NCI-H2227 treated with DMSO at 0.1 percent for 48 hours (cell line): ENCODE measurements at places on chromosomes 4 and X.

GRCh38 chr4:175413561-175413960 lies 398.5 kb downstream of the GPM6A start:
- no peak for DNase-seq

DNA sequence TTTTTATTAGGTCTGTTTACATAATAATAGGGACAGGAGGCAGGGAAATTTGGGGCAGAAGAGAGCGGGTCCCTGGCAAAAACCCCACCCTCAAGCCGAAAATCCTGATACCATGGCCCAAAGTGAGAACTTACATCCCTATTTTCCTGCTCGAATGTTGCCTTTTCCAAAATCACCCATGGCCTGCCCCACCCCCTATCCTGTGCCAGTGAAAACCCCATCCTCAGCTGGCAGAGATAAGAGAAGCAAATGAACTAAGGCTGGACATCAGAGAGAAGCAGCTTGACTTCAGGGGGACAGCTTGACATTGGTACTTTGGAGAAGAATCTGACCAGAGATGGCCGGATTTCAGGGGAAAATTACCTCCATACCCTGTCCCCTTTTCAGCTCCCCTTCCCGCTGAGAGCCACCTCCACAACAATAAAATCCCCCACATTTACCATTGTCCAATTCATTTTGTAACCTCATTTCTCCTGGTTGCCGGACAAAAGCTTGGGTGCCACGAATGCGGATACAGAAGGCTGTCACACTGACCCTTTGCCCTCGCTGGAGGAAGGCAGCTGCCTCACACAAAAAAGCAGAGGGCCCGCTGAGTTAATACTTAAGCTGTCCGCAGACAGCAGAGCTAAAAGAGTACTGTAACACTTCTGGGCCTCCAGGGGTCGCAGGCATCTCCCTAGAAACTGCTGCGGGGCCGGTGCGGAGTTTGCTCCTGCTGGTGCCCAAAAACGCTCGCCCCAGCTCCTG lies 196.2 kb downstream of the SNCA start:
- no peak for DNase-seq

DNA sequence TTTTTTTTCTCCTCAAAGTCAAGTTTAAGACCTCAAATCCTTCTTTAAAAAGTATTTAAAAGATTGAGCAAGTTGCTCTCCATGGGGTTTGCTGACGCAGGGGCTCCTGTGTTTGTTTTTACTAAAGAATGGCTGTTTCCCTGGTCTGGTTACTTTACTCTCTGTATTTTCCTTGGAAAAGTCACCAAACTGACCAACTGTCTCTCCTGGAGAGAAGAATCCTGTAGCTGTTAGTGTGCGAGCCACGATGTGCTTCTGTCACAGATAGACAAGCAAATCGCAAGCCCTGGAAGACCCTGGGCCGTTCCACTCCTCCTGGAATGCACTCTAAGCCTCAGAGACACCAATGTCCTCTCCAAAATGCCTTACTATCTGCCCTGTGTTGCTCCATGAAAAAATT lies 212.1 kb downstream of the CHIC2 start:
- DNase-seq: no peak

DNA sequence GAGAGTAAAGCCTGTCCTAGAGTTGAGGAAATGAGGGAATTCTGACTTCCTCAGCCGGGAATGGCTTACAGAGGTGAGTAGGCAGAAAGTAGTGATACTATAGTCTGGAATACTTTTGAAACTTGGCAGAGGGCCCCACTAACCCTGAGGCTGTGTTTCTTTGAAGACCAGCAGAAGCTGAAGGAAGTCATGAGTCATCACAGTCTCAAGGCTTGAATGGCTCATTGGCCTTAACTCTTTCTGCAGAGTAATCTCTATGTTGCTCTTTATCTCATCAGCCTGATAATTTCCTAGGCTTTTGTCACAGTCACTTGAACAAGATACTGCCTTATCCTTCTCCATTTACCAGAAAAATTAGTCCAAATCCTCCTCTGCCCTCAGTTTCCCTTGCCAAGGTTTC lies 80.8 kb downstream of the ANKRD50 start:
- DNase-seq: no peak

DNA sequence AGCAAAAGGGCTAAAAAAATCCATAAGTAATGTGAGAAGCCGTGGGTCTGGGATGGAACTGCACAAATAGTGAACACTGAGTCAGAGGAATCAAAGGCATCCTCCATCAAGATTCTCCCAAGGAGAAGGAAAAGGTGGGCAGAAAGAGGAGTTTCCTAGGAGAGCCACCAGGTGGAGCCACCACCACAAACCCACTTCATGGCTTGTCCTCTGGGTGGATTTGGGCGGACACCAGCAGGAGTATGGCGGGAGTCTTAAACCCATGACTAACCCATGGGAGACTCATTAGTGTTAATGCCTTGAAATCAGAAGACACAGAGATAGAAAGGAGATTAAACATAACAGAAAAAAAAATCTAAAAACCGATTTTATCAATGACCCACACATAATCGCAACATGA lies 147.7 kb downstream of the SH3KBP1 start:
- peak; percentile 12 for DNase-seq

DNA sequence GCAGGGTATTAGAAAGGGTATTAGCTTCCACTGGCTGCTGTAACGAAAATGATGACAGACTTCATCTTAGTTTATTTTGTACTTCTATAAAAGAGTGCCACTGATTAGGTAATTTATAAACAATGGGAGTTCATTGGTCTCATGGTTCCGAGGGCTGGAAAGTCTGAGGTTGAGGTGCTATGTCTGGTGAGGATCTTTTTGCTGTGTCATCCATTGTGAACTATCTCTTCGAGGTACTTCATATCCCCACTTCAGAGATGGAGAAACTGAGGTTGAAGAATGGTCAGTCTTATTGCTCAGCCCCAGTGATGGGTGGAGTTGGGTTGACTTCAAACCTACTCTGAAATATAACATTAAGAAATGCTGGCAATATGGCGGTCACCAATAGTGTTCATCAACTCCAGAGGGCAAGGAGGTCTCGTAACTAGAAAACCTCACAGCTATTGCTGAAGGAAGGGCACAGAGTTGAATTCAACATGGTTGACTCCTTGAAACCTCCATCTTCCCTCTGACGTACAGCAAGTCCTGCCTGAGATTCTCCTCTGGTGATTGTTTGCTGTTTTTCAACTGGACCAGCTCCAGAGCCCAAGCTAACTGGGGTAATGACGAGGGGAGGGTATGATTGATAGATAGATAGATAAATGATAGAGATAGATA lies 53.6 kb upstream of the SHOX start:
- DNase-seq: no peak

GRCh38 chr4:180394312-180394711 lies 1848.9 kb upstream of the TENM3 start:
- DNase-seq: no peak

GRCh38 chr4:37757761-37758160 lies 68.7 kb upstream of the PGM2 start:
- DNase-seq: no peak

GRCh38 chr4:10655968-10656367 lies 28.6 kb downstream of the CLNK start:
- no peak for DNase-seq
